Fibroblast of the aortic adventitia (primary cell): ENCODE measurements at places on chromosomes 11 and 22. TPM values are rescaled to one million over a fixed set of nuclear protein-coding genes. Genes with fewer than 3 reads are reported as not detected.
A peak's percentile ranks its signal among the peaks of the same experiment; 100 is the strongest.

CSNK2A3 gene
- 1.6 and 4.7 TPM in 2 replicates for total RNA-seq

CCS gene
- total RNA-seq = 28.3 and 54.4 TPM in 2 replicates

CLDN5 gene
- 0.27 and 1.6 TPM in 2 replicates for total RNA-seq

DNA sequence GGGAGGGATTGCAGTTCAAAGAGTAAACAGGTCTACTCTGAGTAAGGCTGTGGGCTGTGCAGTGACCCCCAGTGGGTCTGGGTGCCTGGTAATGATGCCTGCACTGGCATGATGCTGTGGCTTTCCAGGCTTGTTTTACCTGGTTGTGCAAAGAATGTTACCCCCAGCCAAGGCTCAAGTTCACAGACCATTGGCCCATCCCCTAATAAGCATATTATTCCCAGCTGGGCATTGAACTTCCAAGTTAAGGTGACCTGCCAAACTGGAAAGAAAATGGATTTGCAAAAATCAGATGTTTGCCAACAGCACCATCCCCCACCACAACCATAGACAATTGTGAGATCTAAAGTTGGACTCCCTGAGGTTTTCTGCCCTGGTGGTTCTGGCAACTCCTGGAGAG, 7.9 kb upstream of the EHF start:
- no peak for DNase-seq

DNA sequence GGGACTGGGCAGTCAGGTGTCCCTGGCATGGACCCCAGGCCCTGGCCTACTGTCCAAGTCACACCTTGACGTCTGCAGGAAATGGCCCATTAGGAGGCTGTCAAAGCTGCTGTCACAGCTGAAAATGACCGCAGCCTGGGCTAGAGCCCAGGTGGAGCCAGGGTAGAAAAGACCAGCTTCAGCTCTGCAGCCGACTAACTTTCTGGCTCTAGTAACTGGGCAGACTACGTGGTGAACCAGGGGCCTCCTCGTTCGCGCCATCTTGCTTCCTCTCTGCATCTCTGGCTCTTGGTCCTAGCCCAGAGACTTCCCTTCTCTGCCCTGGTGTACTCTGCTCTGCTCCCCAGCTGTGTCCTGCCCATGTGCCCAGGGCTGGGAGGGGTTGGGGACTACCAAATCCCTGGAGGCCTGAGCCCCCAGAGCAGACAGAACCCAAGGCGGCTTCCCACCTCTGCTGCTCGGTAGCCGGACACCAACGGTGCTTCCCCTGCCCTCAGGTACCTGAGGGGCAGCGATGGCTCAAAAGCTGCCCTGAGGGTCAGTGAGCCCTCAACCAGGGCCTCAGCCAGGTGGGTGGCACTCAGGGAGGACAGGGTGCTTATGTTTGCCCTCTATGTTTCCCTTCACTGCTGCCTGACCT, 19.7 kb downstream of the SART1 start:
- no peak for DNase-seq

DNA sequence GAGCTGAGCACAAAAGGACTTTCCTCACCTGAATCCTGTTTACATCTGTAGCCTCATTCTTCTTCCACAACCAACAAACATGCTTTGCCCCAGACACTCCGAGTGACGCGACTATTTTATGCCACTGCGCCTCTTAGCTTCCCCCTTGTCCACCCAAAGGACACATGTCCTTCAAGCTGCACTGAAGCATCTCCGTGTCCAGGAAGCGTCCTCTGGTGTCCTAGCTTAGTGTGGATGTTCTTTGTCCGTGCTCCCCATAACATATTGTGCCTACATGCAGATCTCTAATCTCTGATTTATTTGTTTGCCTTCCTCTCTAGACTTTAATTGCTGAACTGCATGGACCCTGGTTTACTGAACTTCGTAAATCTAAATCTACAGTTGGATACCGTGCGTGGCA, 20.1 kb upstream of the CECR2 start:
- no peak for DNase-seq

DNA sequence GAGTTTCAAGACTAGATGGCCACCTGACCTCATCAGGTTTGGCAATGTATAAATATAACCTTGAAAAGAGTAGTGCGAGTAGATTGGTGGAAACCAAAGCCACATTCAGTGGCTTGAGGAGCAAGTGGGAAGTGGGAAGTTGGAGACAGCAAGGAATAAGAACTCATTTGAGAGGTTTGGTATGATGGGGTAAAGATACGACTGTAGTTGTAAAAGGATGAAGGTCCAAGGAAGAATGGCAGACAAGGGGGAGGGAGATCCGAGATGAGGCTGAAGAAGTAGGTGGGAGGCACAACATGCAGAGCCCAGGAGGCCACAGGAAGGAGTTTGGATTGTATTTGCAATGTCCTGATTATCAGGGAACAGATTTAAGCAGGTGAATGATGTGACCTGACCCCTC, 20.8 kb downstream of the RASSF10 start:
- DNase-seq = no peak

GRCh38 chr11:120244476-120245365, 4.8 kb downstream of the POU2F3 start:
- peak; percentile 27 for DNase-seq

DNA sequence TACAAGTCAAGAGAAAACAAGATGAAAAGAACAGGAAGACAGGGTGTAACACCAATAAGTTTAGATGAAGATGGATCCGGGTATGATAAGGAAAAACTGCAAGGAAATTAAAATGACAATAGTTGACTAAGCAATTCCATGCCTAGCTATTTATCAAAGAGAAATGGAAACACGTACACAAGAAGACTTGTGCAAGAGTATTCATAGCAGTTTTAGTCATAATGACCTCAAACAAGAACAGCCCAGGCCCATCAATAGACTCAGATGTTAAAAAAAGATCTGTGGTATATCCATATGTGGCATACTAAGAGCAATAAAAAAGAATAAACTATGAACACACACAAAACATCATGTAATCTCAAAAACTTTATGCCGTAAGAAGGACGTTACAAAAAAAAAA, 33.2 kb downstream of the SLC5A12 start:
- DNase-seq = no peak
